ENCODE measurements at places on chromosomes 3 and 15.

- no peak for DNase-seq
Observed at GRCh38 chr3:122678506-122678905, 2.1 kb upstream of the PARP14 start.

DNA sequence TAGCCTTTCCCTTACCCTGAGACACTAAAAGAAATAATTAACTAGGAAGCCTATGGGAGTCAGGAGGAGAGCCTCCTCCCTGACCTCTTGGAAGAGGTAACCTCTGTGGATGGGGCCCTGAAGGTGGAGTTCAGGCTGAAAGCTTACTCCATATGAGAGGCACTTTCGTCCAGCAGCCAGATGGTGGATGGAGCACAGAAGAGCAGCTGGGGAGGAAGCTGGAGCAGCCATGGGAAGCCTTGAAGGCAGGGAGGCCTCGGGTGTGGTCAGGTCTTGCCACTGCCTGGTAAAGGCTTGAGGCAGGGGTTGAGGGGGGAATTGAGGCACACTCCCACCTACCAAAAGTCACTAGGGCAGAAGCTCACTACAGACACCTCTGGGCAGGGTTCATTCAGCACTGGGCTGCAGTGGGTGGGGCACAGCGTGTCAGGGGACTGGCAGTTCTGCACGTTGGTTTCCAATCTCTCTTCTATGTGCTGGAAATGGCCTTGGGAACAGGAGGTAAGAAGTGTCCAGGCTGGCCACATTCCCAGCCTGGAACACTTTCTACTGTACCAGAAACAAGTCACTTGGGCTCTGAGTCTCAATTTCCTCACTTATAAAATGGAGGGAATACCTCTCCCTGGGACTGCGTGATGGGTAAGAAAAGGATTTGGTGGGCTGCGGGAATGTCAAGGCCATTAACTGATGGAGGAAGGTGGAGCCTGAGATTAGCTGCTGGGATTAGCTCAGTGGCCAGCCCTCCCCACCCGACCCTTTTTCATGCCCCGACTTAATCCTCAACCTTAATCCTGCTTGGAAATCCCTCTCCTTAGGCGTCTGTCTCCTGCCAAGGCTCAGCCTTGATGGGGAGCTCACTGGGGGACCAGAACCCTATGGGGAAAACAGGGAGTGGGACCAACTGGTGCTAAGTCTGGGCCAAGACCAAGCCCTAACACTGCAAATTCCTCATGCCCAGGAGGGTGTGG is 5.4 kb downstream of the PCBP4 start:
- no peak for DNase-seq

DNA sequence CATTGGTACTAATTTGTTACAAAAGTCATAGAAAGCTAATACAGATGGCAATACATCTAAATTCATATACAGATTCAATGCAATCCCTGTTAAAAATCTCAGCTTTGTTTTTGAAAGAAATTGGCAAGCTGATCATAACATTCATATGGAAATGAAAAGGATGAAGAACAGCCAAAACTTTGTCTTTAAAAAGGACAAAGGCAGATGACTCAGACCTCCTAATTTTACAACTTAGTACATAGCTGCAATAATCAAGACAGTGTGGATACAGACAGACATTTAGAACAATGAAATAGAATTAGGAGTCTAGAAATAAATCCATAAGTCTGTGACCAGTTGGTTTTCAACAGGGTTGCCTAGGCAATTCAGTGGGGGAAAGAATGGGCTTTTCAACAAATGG is 63.3 kb downstream of the AQP9 start:
- DNase-seq = no peak

- DNase-seq = no peak
Observed at GRCh38 chr3:175346573-175347356, 487.6 kb downstream of the NAALADL2 start.

- no peak for DNase-seq
Observed at GRCh38 chr3:42410370-42411131, at the start of gene LYZL4. Gene LYZL4, minus strand, starts transcription at chr3:42410610. Its CDS starts 3,359 bp downstream, at chr3:42407251.

- DNase-seq = peak; percentile 76
Observed at GRCh38 chr3:40780925-40781406, 256.2 kb downstream of the ZNF621 start.

DNA sequence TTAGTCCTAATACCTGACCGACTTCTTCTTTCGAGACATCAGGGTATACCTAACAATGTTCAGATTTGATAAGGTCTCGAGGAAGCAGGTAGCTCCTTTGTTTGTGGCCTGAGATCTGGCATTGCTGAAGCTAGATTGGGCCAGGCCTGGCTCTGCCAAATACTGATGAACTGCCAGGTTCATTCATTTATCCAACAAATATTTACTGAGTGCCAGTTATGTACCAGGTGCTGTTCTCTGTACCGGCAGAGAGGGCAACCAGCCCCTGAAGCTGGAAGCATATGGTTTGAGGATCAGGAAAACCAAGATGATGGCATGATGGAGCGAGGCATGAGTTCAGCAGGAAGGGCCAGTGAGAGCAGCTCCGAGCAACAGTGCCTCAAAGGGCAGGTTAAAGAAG is 196.2 kb upstream of the NSMCE3 start:
- no peak for DNase-seq

- DNase-seq = no peak
Observed at GRCh38 chr3:155326901-155327300, 33.4 kb upstream of the STRIT1 start.

DNA sequence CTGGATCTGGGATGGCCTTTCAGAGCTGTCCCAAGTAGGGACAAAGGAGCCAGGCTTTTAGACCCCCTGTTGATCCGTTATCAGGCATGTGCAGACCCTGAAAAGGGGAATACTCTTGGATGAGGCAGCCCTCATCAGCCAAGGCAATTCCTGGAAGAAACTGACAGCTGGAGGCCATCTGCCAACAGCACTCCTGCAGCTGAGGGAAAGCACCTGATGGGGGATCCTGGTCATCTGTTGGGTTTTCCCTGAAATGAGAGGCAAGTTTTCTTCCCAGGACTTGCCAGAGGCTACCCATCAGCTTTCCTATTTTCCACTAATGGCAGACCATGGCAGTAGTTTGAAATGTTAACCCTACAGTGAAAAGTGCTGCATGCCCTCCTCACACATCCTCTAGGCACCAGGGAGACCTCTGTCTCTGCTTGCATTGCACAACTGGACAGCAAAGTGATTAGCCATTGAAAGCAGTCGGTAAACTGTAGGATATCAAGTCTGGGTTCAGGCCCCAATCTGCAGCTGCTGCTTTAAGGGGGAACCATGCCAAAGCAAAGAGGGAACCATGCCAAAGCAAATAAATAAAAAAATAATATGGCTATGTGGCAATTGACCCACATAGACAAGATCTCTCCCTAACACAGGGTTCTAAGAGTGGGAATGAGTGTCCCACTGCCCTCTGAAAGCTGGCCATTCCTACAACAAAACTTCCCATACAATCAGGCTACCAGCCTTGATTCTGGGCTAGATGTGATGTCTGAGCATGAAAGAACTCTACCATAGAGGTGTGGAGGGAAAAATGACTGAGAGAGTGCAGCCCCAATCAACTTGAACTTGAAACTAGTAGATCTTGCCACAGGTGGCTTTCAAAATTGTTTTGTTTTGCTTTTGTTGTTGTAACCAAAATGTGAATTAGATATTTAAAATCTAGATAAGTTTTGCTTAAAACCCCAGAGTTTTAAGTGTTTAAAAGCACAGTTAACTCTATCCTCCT is 232.0 kb upstream of the STT3B start:
- no peak for DNase-seq

- no peak for DNase-seq
Observed at GRCh38 chr15:58268746-58269267, 130.6 kb downstream of the AQP9 start.

DNA sequence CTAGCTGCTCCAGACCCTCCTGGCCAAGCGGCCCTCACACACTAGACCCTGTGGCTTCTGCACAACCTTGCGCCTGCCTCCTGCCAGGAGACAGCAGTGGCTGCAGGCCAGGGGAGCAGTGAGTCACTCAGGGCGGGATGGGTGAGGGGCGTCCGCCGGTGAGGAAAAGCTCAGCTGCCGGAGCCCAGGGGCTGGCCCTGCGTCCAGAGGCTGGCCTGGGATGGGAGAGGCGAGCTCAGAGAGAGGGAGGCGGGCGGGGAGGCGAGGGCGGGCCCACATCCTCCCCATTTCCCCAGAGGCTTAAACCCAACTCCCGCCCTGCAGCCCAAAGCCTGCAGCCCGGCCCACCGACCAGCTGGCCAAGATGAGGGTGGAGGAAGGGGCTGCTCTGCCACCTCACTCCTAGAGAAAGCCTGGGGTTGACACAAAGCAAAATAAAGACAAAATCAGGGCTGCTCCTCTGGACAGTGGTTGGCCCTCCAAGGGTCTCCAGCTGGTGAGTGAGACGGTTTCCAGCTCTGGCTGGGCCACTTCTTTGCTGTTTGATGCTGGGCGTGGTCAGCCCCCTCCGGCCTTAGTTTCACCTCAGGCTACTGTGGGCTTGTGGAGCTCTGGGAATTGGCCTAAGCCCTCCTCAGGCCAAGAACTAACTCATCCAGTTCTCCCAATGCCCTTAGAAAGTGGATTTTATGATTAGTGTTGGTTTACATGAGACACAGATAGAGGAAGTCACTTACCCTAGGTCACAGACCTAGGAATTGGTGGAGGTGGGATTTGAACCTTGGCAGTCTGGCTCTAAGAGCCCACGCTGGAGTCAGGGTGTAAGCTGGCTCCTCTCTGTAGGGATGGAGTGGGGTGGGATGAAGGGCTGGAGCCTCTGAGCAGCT is 50.6 kb downstream of the IQSEC1 start:
- no peak for DNase-seq

- DNase-seq = no peak
Observed at GRCh38 chr3:44561076-44561475, 6.1 kb downstream of the ZKSCAN7 start.

DNA sequence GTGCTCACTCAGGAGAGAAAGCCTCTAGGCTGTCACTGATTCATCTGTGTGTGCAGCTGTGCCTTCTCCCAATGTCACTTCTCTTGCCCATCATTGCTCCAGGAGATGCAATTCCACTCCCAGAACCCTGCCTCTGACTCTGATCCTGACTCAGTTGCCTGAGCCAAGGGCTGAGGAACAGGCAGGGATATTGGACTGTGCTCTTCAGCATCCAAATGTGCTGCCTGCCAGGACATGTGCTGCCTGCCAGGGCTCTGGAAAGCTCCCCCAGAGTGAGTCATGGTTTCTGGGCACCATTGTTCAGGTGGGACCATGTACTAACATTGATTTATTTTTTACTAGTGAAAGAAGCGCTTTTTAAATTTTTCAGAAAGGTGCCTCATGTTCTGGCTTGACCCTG is 71.0 kb downstream of the TRIM42 start:
- DNase-seq = no peak

DNA sequence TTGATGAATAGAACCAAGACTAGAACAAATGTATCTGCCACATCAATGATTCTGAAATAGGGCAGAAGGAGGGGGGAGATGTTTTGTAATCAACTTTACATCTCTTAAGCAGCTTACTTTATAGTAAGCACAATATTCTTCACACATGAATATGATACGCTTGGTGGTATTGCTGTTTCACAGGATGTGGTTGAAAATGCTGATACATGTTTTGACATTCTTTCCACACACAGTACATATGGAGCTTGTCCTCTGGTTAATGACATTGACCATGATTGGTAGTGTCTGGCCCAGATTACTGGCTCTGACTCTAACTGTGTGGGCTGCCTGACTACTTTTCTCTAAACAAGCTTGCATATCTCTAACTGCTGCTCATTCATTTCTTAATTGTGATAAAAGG is 168.9 kb downstream of the KLHL25 start:
- no peak for DNase-seq

DNA sequence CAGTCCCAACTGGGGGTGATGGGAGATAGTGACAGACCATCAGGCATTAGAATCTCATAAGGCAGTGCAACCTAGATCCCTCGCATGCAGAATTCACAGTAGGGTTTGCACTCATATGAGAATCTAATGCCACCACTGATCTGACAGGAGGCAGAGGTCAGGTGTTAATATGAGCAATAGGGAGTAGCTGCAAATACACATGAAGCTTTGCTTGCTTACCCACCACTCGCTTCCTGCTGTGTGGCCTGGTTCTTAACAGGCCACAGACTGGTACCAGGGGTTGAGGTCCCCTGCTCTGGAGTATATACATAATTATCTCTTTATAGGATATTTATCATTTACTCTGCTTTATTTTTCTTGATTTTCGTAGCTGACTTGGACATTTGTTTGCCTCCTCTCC is 36.0 kb upstream of the ZMAT3 start:
- DNase-seq = no peak

DNA sequence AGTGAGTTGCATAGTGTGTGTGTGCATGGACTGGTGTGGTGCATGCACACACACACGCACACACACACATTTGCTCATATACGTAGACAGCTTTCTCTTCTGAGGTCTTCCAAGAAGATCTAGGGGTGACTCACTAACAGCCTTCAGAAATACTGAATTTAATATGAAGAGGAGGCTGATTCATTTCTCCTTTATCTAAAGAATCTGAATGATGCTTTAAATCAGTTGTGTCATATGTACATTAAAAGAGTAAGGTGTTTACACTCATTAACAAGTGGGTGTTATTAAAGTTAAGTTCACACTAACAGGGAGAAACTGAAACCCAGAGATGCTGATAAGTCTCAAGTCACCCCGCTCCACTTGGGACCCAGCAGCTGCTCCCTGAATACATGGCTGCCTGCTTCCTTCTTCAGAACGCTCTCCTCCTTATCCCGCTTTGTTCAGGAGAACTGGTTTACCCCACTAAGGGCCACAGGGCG is 22.0 kb downstream of the TMPRSS7 start:
- no peak for DNase-seq

- no peak for DNase-seq
Observed at GRCh38 chr3:50364573-50365079, 5.3 kb upstream of the TMEM115 start.

- no peak for DNase-seq
Observed at GRCh38 chr3:140205598-140205997, 270.6 kb downstream of the CLSTN2 start.

GRCh38 chr15:72198356-72199204 is 993 bp upstream of the GRAMD2A start:
- DNase-seq = no peak

DNA sequence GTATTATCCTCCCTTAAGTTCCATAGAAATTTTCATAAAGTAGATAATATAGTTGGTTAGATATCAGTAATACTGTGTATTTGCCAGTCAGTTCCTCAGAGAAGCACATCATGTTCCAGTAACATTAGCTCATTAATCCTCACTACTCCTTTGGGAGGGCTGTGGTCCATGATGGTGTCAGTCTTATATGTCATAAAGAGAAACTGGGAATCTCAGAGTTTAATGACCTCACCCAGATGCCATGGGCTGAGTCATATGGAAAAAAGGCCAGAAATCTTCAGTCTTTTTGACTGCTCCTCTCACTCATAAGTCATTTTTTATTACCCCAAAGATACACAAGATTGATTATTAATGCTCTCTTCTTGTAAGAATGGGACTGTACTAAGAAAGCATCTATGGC is 188.6 kb downstream of the CHL1 start:
- no peak for DNase-seq

- no peak for DNase-seq
Observed at GRCh38 chr3:192831801-192832347, 85.8 kb downstream of the MB21D2 start.

DNA sequence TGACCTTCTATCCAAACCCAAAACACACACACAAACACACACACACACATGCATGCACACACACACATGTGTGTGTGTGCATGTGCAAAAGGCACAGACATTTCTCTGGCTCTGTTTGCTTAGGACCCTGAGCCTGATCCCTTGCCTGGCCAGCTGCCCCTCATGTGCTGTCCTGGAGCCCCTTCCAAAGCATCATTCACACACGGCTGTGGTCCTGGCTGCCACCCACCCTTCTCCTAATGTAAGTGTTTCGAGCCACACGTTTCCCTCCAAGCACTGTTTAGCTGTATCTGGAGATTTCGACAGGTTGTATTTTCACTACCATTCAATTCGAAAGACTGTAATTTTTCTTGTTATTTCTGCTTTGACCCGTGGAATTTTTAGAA is 45.8 kb upstream of the KLF13 start:
- DNase-seq = no peak

GRCh38 chr3:33900809-33901505 is 102.5 kb downstream of the PDCD6IP start:
- DNase-seq = no peak

Data from forelimb muscle (tissue), 1 donor.